Activated CD4-positive, alpha-beta T cell treated with anti-CD3 and anti-CD28 coated beads, Interleukin-2, amount 10 ng/mL, durations not matched to agents 7 days and 5 days (primary cell): ENCODE measurements at places on chromosomes 12 and 14. TPM values are rescaled to one million over a fixed set of nuclear protein-coding genes. Genes with fewer than 3 reads are reported as not detected.

- H3K4me3 ChIP-seq, result no peak overlapping the region
- peak; percentile 50 for DNase-seq
- no peaks in the 10 kb centered on the region for H3K4me1 ChIP-seq
- no peaks in the 10 kb centered on the region for H3K36me3 ChIP-seq
Measured at GRCh38 chr12:32455607-32456071, 56.3 kb downstream of the FGD4 start.

Gene RDH5
- total RNA-seq, result 23.3 TPM

DNA sequence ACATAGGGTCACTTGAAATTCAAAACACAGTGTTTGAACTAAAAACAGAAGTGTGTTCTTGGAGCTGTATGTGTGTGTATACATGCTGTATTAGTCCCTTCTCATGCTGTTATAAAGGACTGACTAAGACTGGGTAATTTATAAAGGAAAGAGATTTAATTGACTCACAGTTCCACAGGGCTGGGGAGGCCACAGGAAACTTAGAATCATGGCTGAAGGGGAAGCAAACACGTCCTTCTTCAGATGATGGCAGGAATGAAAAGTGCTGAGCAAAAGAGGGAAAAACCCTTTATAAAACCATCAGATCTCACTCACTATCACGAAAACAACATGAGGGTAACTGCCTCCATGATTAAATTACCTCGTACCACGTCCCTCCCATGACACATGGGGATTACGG lies 224.1 kb downstream of the BCAT1 start:
- no peak for DNase-seq
- peaks cover 2% of the 10 kb centered on the region for H3K27me3 ChIP-seq
- no peak overlapping the region for H3K4me3 ChIP-seq
- H3K27ac ChIP-seq, result no peak overlapping the region

Gene GPR33
- not detected for total RNA-seq

- DNase-seq, result peak; percentile 79
- H3K4me3 ChIP-seq, result peak within 1 kb of the TSS; percentile 41
- H3K36me3 ChIP-seq, result no peaks in the 10 kb centered on the region
Measured at GRCh38 chr12:122730215-122731014, at the start of gene HCAR1. HCAR1 (minus strand) TSS chr12:122730844; CDS start chr12:122730339, 505 bp downstream.

Gene PTPN6
- 354 TPM for total RNA-seq

DNA sequence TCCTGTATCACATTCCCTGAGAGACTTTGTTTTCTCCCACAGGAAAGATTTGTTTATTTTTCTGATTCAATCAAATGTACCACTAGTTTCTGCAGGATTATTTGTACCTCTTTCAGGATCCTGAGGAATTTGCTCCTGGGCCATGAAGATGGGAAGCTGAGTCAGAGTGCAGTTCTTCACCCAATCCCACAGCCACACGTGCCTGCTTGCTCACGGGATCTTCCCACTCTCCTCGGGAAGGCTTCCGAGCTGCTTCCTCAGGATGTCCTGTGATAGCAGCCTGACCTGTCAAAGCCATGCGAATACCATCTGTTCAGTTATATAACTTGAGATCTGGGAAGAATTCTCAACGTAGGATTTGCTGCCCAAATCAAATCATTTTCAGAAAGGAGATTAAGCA lies 41.8 kb upstream of the HIF1A start:
- peaks cover 11% of the 10 kb centered on the region for H3K27me3 ChIP-seq
- DNase-seq, result no peak
- H3K27ac ChIP-seq, result no peak overlapping the region

DNA sequence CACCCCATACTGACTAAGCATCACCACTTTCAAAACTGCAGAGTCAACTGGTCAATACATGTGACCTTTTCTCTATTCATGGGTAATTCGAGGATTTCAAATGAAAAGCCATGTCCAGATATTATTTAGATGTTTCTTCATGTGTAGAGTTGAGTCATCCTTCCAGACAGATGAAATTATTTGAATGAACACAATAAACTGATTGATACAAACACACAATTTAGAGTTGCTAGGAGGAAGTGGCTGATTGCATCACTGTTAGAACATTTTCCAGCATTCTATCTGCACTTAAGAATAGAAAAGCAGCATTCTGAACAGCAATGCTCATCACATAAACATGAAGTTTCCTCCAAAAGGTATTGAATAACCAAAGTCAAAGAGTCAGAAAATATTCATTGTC lies 273.5 kb upstream of the SOX5 start:
- H3K4me1 ChIP-seq, result no peaks in the 10 kb centered on the region
- no peak for DNase-seq
- no peaks in the 10 kb centered on the region for H3K27me3 ChIP-seq
- H3K36me3 ChIP-seq, result no peaks in the 10 kb centered on the region
- no peak overlapping the region for H3K27ac ChIP-seq
- no peak overlapping the region for H3K4me3 ChIP-seq

Gene TRIP11
- 43.6 TPM for total RNA-seq

Gene TMPRSS12
- total RNA-seq, result not detected

DNA sequence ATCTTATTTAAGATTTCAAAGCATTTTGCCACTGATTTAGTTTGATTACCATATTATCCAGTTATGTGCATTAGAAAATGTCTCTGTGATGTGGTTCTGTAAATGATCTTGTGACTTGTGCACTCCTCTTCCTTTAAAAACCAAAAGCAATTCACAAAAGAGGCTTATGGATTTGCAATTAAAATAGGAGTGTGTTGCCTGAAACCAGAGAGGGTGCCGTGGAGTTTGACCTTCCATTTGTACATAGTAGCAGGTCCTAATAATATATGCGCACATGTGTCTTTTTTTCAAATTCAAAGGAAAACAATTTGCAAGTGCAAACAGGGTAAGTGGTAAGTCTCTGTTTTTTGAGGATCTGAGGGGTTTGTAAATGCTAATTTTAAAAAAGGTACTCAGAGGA lies 470.9 kb downstream of the VRK1 start:
- no peaks in the 10 kb centered on the region for H3K4me1 ChIP-seq
- DNase-seq, result no peak
- H3K27me3 ChIP-seq, result no peaks in the 10 kb centered on the region
- no peak overlapping the region for H3K27ac ChIP-seq
- H3K4me3 ChIP-seq, result no peak overlapping the region

- no peaks in the 10 kb centered on the region for H3K27me3 ChIP-seq
- peak; percentile 60 for DNase-seq
- peaks cover 45% of the 10 kb centered on the region for H3K36me3 ChIP-seq
- peak overlapping the region; percentile 78 for H3K4me3 ChIP-seq
- peaks cover 57% of the 10 kb centered on the region for H3K4me1 ChIP-seq
Measured at GRCh38 chr12:121811434-121812319, 7.9 kb downstream of the SETD1B start.

DNA sequence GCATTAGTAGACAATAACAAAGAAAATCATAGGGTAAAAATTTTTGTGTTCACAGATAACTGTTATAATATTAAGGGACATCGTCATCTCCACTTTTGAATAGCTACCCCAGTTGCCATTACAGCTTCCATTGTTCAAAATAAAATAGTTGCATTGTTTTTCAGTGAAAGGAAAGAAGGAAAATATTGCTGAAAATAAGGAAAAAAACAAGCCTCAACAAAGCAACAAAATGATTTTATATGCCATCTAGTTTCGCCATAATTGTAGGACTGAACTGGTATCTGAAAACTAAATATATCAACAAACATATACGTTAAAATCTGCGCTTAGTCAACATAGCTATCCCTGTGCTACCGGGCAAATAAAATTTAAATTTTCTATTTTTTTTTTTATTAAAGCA lies 3.3 kb downstream of the CDK17 start:
- H3K4me1 ChIP-seq, result peaks cover 43% of the 10 kb centered on the region
- peaks cover 6% of the 10 kb centered on the region for H3K36me3 ChIP-seq
- no peak for DNase-seq

DNA sequence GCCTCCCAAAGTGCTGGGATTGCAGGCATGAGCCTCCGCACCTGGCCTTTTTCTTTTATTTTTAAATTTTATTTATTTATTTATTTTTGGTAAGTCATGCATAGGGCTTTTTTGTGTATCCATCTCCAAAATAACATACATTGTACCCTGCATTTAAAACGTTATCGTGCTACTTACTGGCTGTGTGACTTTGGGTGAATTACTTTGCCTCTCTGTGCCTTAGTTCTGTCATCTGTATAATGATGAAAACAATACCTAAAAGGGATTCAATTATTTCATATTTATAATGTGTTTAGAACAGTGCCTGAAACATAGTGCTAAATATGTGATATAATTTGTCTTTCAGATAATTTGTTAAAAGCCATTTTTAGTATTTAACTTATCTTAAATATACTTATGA lies 19.6 kb downstream of the ZCRB1 start:
- no peaks in the 10 kb centered on the region for H3K27me3 ChIP-seq
- no peaks in the 10 kb centered on the region for H3K4me1 ChIP-seq
- no peak for DNase-seq
- H3K27ac ChIP-seq, result no peak overlapping the region
- no peak overlapping the region for H3K4me3 ChIP-seq

GRCh38 chr12:89468017-89468416 lies 56.6 kb downstream of the GALNT4 start:
- H3K27me3 ChIP-seq, result no peaks in the 10 kb centered on the region
- no peak for DNase-seq
- H3K4me1 ChIP-seq, result peaks cover 76% of the 10 kb centered on the region
- H3K4me3 ChIP-seq, result peak overlapping the region; percentile 36

Gene FOXG1
- total RNA-seq, result not detected

DNA sequence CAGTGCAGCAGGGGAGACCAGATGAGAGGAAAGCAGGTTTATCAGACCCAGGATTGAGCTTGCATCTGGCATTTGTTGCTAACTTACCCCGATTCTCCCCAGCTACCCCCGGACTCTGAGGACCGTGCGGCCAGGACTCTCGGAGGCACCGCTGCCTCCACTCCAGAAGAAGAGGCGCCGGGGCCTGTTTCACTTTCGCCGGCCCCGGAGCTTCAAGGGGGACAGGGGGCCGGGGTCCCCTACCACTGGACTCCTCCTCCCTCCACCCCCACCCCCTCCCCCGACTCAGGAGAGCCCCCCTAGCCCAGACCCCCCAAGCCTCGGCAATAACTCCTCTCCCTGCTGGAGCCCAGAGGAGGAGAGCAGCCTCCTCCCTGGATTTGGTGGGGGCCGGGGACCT lies 6.5 kb upstream of the CPNE6 start:
- no peaks in the 10 kb centered on the region for H3K27me3 ChIP-seq
- H3K4me1 ChIP-seq, result no peaks in the 10 kb centered on the region
- no peak overlapping the region for H3K4me3 ChIP-seq
- H3K27ac ChIP-seq, result no peak overlapping the region
- no peak for DNase-seq

Gene KRT79
- total RNA-seq, result not detected

- no peaks in the 10 kb centered on the region for H3K27me3 ChIP-seq
- H3K36me3 ChIP-seq, result peaks cover 53% of the 10 kb centered on the region
- H3K4me3 ChIP-seq, result peak overlapping the region; percentile 8
- H3K27ac ChIP-seq, result peak overlapping the region; percentile 83
- peak; percentile 81 for DNase-seq
Measured at GRCh38 chr12:49763006-49763591, 21.7 kb downstream of the TMBIM6 start.

Gene TIGAR
- total RNA-seq, result 14.4 TPM

Gene LRP1-AS
- not detected for total RNA-seq

Gene CLEC2A
- not detected for total RNA-seq

DNA sequence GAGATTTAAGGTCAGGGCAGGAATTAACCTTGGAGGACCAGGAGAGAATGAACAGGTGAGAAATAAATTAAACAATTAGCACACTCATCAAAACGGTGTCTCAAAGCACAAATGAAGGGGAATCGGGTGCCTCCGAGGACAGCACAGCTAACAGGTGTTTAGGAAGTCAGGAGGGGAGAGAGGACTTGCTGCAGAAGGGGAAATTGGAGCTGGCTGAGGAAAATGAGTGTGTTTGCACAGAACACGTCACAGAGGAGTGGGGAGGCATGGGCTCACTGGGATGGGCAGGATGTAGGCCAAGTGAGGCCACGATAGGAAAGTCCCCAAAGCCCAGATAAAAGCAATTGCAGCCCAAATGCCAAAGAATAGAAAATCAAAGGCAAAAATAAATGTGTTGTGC lies 121.7 kb downstream of the ZNF664 start:
- H3K4me3 ChIP-seq, result no peak overlapping the region
- H3K4me1 ChIP-seq, result no peaks in the 10 kb centered on the region
- no peak for DNase-seq
- no peak overlapping the region for H3K27ac ChIP-seq
- no peaks in the 10 kb centered on the region for H3K36me3 ChIP-seq
- peaks cover 4% of the 10 kb centered on the region for H3K27me3 ChIP-seq

DNA sequence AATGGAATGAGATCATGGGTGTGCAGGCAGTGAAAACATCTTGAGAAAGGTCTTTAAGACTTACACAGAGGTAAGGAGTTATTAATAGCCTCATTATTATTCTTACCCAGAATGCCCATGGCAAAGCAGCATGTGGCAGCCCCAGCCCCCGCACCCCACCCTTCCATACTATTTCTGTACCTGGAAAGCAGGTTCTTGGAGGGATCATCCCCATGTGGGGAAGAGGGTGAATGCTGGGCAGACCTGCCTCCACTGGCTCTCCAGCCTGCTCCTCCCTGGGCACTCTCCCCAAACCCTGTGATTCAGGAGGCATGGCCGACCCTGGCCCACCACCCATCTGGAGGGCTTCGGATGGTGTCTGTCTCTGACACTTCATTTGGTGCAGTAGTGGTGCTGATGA lies 28.3 kb downstream of the NPC2 start:
- H3K27me3 ChIP-seq, result peaks cover 5% of the 10 kb centered on the region
- no peaks in the 10 kb centered on the region for H3K4me1 ChIP-seq
- no peak overlapping the region for H3K27ac ChIP-seq
- no peaks in the 10 kb centered on the region for H3K36me3 ChIP-seq

Gene MLEC
- total RNA-seq, result 94.4 TPM

Gene AMIGO2
- total RNA-seq, result 10.8 TPM

Gene BLTP3B
- 19.8 TPM for total RNA-seq

DNA sequence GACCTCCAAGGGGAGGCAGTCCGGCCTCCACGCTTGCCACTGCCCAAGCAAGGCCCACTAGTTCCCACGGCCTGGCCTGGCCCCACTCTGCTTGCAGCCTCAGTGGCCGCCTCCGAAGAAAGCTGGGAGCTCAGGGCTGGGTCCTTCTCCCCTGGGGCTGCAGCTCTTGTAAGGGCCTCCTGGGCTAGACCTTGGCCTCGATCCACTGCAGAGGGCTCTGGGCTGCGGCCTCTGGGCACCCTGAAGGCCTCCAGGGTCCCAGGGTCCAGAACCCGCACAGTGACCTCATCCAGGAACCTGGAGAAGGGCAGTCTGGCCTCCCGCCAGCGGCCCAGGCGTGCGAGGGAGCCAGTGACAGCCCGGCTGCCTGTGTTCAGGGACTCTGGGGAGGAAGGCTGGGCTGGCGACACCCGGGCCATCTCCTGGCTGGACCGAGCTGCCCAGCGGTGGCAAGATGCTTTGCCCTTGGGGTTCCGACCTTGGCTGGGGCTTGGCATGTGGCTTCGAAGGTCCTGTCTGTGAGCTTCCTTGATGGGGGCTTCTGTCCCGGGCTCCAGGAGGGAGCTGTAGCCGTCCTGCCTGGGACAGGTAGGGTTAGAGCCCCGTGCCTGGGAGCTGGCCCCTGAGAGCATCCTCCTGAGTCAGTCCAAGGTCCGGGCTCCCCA lies 9.8 kb downstream of the BEGAIN start:
- DNase-seq, result no peak
- no peaks in the 10 kb centered on the region for H3K36me3 ChIP-seq
- H3K27me3 ChIP-seq, result no peaks in the 10 kb centered on the region
- no peak overlapping the region for H3K27ac ChIP-seq

Gene GNG2
- 248 TPM for total RNA-seq

GRCh38 chr14:49919825-49920659 lies 27.2 kb downstream of the ARF6 start:
- no peak overlapping the region for H3K27ac ChIP-seq
- no peaks in the 10 kb centered on the region for H3K36me3 ChIP-seq
- H3K27me3 ChIP-seq, result no peaks in the 10 kb centered on the region
- peaks cover 6% of the 10 kb centered on the region for H3K4me1 ChIP-seq
- H3K4me3 ChIP-seq, result no peak overlapping the region
